ENCODE measurements at places on chromosomes 11 and 22. TPM values are rescaled to one million over a fixed set of nuclear protein-coding genes. Genes with fewer than 3 reads are reported as not detected.

The GRK3 gene
- total RNA-seq, result 34.3 TPM

DNA sequence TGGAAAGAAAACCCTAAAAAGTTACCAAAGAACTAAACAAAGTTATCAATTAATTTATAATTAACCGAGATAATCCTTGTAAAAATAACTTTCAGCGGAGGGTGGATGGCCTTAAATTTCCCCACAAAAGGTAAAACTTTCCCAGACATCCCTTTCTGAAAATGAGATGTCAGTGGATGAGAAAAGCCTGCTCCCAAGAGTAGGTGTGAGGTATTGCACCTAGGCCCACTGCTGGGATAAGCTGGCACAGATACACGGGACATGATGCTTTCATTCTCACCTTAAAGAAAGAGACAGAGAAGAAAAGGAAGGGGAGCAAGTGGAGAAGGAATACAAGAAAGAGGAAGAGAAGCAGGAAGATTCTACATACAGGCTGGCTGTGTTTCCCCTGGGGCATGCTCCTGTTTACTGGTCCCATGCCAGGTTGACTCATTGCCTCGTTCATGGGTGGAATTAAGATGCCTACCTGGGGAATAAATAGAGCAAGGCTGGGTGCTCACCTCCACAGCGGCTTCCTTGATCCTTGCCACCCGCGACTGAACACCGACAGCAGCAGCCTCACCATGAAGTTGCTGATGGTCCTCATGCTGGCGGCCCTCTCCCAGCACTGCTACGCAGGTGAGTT is at the start of gene SCGB2A2:
Gene SCGB2A2, plus strand, starts transcription at position 505 of the 625 bp plus-strand sequence. Its CDS starts 59 bp downstream, at position 564.
- H3K27ac ChIP-seq, result no peak within 1 kb of the TSS
- H3K4me3 ChIP-seq, result no peak within 1 kb of the TSS
- no peaks in the 10 kb centered on the region for H3K36me3 ChIP-seq
- DNase-seq, result no peak

The MLC1 gene
- 3.2 TPM for total RNA-seq

DNA sequence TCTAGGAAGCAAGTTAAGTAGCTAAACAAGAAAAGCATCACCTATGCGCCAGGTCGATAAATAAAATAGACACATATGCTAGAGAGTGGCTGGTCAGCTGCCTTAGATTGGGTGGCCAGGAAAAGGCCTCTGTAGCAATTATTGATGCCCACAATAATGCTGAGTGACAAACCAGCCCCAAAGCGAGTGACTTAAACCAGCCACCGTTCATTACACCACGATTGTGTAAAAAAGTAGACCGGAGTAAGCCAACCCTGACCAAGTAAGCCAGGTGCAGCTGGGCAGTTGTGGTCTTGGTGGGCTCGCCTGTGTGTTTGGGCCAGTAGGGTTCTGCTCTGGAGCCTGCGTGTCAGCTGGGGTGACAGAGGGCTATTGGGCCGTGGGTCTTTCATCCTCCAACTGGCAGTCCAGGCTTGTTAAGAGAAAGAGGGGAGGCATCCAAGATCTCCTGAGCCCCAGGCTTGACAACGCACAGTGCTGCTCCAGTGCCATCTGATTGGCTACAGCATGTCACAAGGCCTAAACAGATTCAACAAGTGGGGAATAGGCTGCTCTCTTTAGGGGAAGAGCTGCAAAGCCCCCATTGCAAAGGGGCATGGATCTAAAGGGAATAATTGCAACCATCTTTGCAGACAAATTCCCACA is 100.4 kb upstream of the PARVA start:
- no peak for DNase-seq
- H3K27ac ChIP-seq, result no peak overlapping the region
- H3K4me1 ChIP-seq, result peaks cover 16% of the 10 kb centered on the region
- no peaks in the 10 kb centered on the region for H3K27me3 ChIP-seq
- no peaks in the 10 kb centered on the region for H3K36me3 ChIP-seq

The OR51I1 gene
- total RNA-seq, result 0.41 TPM

- no peaks in the 10 kb centered on the region for H3K4me1 ChIP-seq
- H3K36me3 ChIP-seq, result peaks cover 35% of the 10 kb centered on the region
- no peak for DNase-seq
- H3K4me3 ChIP-seq, result no peak overlapping the region
These were observed 53.3 kb downstream of the FAR1 start for GRCh38 chr11:13721760-13722159.

The PHLDA2 gene
- 7.2 TPM for total RNA-seq

The EFCAB6 gene
- 5.8 TPM for total RNA-seq

DNA sequence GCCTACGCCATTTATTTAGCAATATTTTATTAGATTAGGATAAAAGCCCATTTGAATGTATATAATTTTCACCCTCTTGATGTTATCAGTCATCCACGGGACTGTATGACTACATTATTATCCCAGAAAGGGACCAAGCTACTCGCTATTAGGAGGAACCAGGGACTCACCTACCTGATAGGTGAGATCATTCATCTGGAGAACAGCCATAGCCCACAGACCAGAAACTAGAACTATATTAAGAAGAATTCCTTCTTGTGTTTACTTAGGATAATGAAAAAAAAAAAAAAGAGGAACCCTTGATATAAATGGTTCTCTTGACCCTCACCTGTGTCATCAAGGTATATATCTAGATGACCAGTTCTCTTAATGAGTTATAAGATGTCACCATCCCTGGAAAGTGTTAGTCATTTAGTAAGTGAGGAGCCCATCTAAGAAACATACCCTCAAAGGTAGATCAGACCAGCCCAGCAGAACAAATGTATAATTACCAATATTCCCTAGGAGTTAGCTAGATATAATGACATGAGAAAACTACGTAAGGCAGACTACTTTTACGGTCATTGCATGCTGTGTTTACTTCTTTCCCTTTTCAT is 8.0 kb downstream of the SIK3 start:
- no peak overlapping the region for H3K4me3 ChIP-seq
- H3K27ac ChIP-seq, result no peak overlapping the region
- no peaks in the 10 kb centered on the region for H3K27me3 ChIP-seq
- no peaks in the 10 kb centered on the region for H3K36me3 ChIP-seq
- DNase-seq, result no peak

The AP1B1 gene
- total RNA-seq, result 70.3 TPM

DNA sequence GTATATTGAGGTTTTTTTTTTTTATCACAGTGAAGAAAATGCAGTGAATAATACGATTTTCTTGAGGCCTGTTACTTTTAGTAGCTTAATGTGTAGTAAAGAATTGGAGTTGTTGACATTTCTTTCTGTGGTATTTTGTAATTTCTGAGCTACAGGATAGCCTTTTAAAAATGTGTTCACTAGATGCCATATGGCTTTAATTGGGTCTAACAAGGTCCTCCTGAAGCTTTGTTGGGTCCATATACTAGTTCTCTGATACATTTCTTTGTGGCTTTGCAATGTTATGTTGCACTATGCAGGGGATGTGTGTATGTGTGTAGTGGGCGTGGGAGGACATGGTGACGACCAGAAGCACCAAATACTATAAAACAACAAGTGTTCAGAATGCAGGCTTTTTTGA is 25.1 kb downstream of the FBXO7 start:
- no peak overlapping the region for H3K4me3 ChIP-seq
- H3K4me1 ChIP-seq, result no peaks in the 10 kb centered on the region

- H3K27me3 ChIP-seq, result no peaks in the 10 kb centered on the region
- no peak overlapping the region for H3K4me3 ChIP-seq
- no peak for DNase-seq
- no peak overlapping the region for H3K27ac ChIP-seq
These were observed 20.5 kb upstream of the HEPHL1 start for GRCh38 chr11:94000659-94001058.

DNA sequence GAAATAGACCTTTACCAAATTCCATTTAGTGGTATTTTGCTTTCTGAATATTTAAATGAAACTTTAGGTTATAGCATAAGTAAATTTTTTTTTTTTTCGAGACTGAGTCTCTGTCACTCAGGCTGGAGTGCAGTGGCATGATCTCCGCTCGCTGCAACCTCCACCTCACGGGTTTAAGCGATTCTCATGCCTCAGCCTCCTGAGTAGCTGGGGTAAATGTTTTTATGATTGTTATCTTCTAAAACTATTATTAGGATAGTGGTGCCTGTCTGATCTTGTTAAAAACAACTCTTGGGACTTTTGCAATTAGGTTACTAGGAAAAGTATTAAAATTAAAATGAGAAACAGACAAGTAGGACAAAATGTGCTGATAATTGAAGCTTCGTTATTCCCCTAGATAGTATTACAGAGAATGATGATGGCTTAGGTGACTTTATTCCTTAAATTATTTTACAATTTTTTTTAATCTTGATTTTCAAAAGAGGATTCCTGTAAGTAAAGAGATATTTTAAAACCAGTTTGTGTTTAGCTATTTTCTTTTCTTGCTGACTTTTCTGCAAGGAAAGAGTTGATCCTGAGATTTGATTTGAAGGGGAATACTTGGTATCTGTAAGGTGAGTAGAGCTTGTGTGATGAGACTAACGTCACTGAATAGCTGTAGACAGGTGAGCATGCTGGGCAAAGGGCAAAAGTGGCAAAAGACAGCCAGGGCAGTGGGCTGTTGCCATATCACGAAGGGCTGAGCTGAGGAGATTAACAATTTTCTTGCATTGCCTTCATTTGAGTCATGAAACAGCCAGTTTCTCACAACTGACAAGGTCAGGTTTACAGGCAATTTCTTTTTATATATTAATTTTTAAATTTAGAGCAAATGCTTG is 20.8 kb downstream of the CRKL start:
- no peak for DNase-seq
- H3K27me3 ChIP-seq, result no peaks in the 10 kb centered on the region
- H3K27ac ChIP-seq, result no peak overlapping the region
- peaks cover 64% of the 10 kb centered on the region for H3K4me1 ChIP-seq
- no peak overlapping the region for H3K4me3 ChIP-seq

DNA sequence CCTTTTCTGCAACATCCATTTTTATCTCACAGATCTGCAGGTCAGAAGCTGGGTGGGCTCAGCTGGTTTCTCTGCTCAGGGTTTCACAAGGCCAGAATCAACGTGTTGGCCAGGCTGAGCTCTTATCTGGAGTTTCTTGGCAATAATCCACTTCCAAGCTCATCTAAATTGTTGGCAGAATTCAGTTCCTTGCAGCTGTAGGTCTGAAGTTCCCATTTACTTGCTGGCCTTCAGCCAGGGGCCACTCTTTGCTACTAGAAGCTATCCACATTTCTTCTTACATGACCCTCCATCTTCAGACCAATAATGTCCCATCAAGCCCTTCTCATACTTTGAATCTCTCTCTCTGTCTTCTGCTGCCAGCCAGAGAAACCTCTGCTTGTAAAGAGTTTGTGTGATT is 103.5 kb downstream of the WNT11 start:
- H3K27ac ChIP-seq, result no peak overlapping the region
- no peak overlapping the region for H3K4me3 ChIP-seq
- H3K4me1 ChIP-seq, result peaks cover 5% of the 10 kb centered on the region
- H3K36me3 ChIP-seq, result no peaks in the 10 kb centered on the region

GRCh38 chr11:73177778-73178539 is 35.8 kb upstream of the FCHSD2 start:
- no peaks in the 10 kb centered on the region for H3K36me3 ChIP-seq
- H3K4me3 ChIP-seq, result no peak overlapping the region
- H3K4me1 ChIP-seq, result peaks cover 30% of the 10 kb centered on the region
- H3K27ac ChIP-seq, result peak overlapping the region; percentile 72
- peak; percentile 89 for DNase-seq

GRCh38 chr11:113690619-113691569 is 15.2 kb downstream of the TMPRSS5 start:
- H3K27ac ChIP-seq, result no peak overlapping the region
- DNase-seq, result peak; percentile 68
- no peaks in the 10 kb centered on the region for H3K27me3 ChIP-seq
- no peak overlapping the region for H3K4me3 ChIP-seq
- H3K4me1 ChIP-seq, result no peaks in the 10 kb centered on the region
- H3K36me3 ChIP-seq, result no peaks in the 10 kb centered on the region

GRCh38 chr11:103547024-103547423 is 437.8 kb downstream of the DYNC2H1 start:
- H3K36me3 ChIP-seq, result no peaks in the 10 kb centered on the region
- no peak overlapping the region for H3K4me3 ChIP-seq
- no peaks in the 10 kb centered on the region for H3K4me1 ChIP-seq
- no peak for DNase-seq
- no peak overlapping the region for H3K27ac ChIP-seq

The RAG2 gene
- total RNA-seq, result not detected

The RAB36 gene
- 9.6 TPM for total RNA-seq

The NFAM1 gene
- total RNA-seq, result 21.8 TPM

GRCh38 chr11:68115285-68115684 is 5.9 kb downstream of the CHKA start:
- H3K27ac ChIP-seq, result peak overlapping the region; percentile 32
- H3K4me1 ChIP-seq, result peaks cover 39% of the 10 kb centered on the region
- H3K36me3 ChIP-seq, result no peaks in the 10 kb centered on the region
- H3K4me3 ChIP-seq, result no peak overlapping the region

GRCh38 chr11:27408246-27408800 is 45.3 kb upstream of the CCDC34 start:
- H3K27me3 ChIP-seq, result no peaks in the 10 kb centered on the region
- DNase-seq, result no peak
- H3K4me1 ChIP-seq, result peaks cover 3% of the 10 kb centered on the region
- no peak overlapping the region for H3K27ac ChIP-seq

The APOBEC3B gene
- 1.0 TPM for total RNA-seq

- no peak for DNase-seq
- peak within 1 kb of the TSS; percentile 67 for H3K27ac ChIP-seq
- peak within 1 kb of the TSS; percentile 59 for H3K4me3 ChIP-seq
- H3K4me1 ChIP-seq, result peaks cover 23% of the 10 kb centered on the region
- H3K27me3 ChIP-seq, result peaks cover 25% of the 10 kb centered on the region
These were observed at the start of gene LIF for GRCh38 chr22:30245985-30246813. LIF (minus strand) TSS chr22:30246759; CDS start chr22:30246695, 64 bp downstream.

DNA sequence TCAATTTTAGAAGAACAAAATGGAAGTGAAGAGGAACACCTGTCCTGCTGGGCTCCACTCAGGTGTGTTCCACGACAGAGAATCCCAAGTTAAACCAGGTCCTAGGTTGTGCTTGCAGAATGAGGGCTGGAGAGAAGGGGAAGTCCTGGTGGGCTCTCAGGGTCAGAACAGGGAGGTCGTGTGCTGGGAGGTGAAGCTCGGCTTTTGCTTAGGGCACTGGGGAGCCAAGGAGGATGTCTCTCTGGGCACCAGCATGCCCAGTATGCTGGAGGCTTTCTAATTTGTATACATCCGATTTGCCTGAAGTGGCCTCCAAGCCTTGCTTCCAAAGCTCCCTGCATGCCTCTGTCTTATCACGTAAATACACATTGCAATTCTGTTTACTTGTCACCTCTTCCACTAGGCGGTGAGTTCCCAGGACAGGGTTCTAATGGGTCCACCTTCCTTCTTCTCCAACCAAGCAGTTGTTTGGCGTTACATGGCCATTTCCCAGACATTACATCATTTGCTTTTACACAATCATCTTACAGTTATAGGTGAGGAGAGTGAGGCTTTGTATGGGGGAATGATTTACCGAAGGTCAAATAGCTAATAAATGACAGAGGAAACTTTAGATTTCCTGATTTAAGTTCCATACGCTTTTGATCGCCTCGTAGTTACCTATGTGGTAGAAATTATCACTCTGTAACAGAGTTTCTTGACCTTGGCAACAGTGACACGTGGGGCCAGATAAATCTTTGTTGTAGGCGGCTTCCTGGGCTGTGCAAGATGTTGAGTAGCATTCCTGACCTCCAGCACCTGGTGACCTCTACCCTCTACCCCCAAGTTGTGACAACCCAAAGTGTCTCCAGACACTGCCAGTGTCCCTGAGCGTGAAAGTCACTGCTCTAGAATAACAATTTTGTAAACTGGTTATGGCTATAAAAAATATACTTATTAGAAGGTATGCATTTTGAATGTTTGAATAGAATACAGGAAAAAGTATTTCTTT is 901.5 kb downstream of the TBC1D22A start:
- no peaks in the 10 kb centered on the region for H3K4me1 ChIP-seq
- H3K27me3 ChIP-seq, result no peaks in the 10 kb centered on the region
- no peaks in the 10 kb centered on the region for H3K36me3 ChIP-seq
- no peak overlapping the region for H3K4me3 ChIP-seq
- no peak for DNase-seq

- no peak overlapping the region for H3K4me3 ChIP-seq
- no peaks in the 10 kb centered on the region for H3K27me3 ChIP-seq
- no peak for DNase-seq
- no peaks in the 10 kb centered on the region for H3K36me3 ChIP-seq
- peaks cover 28% of the 10 kb centered on the region for H3K4me1 ChIP-seq
These were observed 255.1 kb downstream of the TTC28 start for GRCh38 chr22:28424427-28425080.

All from lower lobe of right lung (tissue), 2 donors.